Effector memory CD4-positive, alpha-beta T cell (primary cell): ENCODE measurements at places on chromosomes 13 and 19.

DNA sequence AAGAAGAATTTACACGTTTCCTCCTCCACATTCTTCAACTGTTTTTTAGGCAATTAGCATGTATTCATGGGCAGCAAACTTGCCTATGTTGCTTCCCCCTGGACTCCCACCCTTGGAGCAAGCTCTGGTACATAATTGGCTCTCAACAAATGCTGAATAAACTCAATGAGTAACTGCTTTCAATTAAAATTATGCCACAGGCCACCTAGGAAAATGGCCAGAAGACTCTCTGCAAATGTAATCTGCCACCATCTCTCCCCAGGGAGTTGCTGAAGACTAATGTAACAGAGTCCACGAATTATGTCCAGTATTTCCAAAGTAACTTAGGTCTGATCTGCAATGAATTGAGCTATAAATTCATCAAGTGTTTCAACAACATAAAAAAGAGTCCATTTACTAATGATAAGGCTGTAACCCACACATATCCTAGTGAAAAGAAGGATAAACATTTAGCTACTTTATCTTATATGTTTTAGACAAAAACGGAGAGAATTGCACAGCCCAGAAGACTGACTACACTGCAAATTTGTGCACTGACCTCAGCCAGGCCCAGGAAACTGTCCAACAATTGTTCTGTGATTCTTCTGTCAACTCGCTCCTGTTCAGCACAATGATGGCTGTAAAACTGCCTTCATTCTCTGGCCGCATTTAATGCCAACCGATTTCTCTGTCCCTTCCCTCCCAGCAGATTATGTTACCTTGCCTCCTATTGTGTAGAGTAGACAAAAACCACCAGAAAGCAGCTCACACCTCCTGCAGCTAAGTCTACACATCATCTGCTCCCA, 808.6 kb upstream of the ARGLU1 start:
- DNase-seq, result no peak

- no peak for DNase-seq
Observed at GRCh38 chr13:108855737-108856387, 226.5 kb downstream of the MYO16 start.

DNA sequence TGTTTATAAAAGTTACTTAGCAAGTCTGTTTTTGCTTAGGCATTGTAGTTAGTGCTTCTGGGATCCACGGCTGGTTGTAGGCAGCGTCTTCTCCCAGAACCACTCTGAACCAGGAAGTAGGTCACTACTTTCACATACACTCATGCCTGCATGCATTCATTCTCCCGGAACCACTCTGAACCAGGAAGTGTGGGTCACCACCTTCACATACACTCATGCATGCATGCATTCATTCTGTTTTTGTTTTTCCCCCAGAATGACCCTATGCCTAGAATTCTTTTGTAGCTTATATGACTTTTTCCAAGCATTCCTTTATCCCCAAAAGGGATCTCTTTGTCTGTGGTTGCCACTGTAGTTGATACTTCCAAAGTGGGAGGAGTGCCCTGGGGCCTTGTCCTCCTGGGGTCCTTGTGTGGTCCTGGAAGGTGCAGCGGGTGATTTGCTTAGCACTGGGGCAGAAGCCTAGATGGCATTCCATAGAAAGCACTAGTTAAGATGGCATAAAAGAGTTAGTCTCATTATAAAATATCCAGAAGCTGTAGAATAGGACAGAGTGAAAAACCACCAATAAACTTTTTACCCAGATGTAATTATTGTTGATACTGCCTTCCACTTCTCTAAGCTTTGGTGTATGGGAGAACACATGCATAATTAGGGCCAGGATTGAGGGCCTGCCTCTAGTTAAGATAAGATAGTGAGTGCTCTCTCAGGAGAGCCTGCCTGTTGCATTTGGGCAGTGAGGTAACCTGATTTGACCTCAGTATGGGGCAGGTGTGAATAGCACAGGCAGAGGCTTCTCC, 68.6 kb upstream of the TEX29 start:
- DNase-seq, result no peak

GRCh38 chr19:50777830-50778303, 7.6 kb downstream of the GPR32 start:
- no peak for DNase-seq

GRCh38 chr19:40682431-40682964, 8.0 kb downstream of the NUMBL start:
- DNase-seq, result no peak

DNA sequence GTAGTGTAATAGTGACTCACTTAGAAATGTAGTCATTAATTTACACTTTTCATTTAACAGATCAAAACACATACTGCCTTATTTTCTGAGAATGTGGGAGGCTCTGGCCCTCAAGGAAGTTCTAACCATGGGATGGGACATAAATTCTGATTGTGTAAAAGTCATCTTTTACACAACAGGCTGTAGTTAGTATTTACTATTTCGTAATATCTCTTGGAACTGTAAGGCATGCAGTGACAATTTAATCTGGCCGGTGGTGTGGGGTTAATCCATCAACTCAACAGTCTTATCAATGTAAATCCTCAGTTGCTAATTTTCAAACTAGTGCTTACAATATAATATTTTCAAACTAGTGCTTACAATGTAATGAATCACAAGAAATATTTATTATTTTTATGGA, 1599.2 kb downstream of the EFNB2 start:
- DNase-seq, result no peak

DNA sequence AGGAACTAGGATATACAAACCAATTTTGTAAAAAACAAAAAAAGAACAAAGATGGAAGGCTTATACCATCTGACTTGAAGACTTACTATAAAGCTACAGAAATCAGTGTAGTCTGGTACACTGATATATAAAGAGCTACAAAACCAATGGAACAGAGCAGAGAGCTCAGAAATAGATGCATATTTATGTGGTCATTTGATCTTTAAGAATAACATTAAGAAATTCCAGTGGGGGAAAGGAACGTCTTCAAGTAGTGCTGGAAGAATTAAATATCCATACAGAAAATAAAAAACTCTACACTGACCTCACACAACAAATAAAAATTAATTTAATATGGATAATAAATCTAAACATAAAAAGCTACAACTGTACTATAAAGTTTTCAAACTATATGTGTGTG, 317.0 kb downstream of the ENOX1 start:
- no peak for DNase-seq

GRCh38 chr13:73849292-73849691, 284.9 kb downstream of the KLF12 start:
- DNase-seq, result no peak

DNA sequence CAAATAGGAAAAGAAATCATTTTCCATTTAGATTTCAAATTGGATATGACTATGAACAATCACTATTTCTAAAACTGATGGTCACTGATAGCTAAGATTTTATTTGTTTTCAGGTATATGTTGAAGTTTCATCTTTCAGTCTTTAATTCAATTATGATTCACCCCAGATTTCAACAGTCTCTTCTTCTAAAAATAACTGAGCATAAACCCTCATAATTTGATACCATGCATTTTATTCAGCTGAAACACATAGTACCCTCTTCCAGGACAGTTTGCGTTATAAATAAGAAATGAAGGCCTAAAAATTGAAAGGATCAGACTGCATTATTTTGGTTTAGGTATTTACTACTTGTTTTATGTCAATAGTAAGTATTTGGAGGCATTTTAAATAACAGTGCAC, 428.5 kb upstream of the NBEA start:
- no peak for DNase-seq
